ENCODE measurements at places on chromosomes 4 and X.

- DNase-seq, result no peak
Measured at GRCh38 chrX:135340831-135341230, 31.6 kb downstream of the ETDC start.

GRCh38 chrX:111407948-111408347, 4.0 kb downstream of the DCX start:
- no peak for DNase-seq

GRCh38 chr4:11704186-11704830, 275.6 kb upstream of the HS3ST1 start:
- DNase-seq, result no peak

GRCh38 chrX:10072786-10073568, 83.8 kb upstream of the CLCN4 start:
- no peak for DNase-seq
